OCI-LY7 (cell line): ENCODE measurements at places on chromosomes 16 and 17. TPM values are rescaled to one million over a fixed set of nuclear protein-coding genes. Genes with fewer than 3 reads are reported as not detected.
A peak's percentile ranks its signal among the peaks of the same experiment; 100 is the strongest.

DNA sequence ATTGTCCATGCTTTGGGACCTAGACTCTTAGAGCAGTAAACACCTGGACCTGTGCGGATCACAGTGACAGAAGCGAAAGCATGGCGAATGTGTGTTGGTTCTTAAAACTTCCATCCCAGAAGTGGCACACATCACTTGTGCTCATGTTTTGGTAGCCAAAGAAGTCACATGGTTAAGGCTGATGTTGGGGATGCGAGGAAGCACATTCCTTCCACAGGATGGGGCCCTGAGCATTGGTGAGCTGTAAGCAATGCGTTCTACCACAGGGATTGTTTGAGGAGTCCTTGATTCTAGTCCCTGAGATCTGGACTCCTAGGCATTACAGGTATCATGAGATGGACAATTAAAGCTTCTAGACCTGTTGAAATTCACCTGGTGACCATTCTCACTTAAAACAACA, 375.9 kb downstream of the UTP18 start:
- DNase-seq: no peak

- DNase-seq: no peak
Observed at GRCh38 chr17:6498356-6498755, 54.1 kb downstream of the PIMREG start.

DNA sequence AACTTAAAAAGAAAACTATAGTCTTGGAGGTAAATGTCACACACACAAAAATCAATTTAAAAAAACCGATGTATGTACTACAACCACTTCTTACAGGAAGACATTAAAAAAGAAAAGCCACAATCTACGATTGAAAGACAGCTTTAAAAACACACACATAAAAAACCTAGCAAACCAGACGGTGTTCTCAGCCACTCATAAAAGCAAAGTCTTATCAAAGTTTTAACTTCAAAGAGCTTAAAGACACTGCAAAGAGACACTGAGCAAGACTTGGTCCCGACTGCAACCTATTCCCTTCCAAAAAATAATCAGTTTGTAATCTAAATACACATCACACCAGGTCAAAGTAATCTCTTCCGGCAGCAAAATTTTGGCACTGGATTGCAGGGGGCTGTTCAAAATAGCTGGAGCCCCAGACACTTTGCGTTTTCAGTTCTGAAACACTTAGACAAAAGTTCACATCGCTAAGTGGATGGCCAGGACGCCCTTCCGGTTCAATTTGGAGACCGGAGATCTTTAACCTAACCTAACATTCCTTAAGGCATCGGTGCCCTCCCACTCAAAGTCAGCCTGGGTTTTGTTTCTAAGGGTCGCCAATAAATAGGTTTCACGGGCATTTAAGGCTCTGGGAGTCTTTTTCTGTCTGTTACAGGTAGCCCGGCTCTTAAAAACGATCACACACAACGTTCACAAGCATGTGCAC, 2.6 kb downstream of the ZCCHC14 start:
- no peak for DNase-seq

Gene PRKCB
- total RNA-seq: 44.5 and 51.6 TPM in 2 replicates

GRCh38 chr16:12215277-12216105, 239.0 kb downstream of the SNX29 start:
- peak; percentile 59 for DNase-seq

Gene REXO5
- 38.9 and 50.7 TPM in 2 replicates for total RNA-seq

- DNase-seq: no peak
Observed at GRCh38 chr17:56742601-56743000, 91.1 kb downstream of the C17orf67 start.

DNA sequence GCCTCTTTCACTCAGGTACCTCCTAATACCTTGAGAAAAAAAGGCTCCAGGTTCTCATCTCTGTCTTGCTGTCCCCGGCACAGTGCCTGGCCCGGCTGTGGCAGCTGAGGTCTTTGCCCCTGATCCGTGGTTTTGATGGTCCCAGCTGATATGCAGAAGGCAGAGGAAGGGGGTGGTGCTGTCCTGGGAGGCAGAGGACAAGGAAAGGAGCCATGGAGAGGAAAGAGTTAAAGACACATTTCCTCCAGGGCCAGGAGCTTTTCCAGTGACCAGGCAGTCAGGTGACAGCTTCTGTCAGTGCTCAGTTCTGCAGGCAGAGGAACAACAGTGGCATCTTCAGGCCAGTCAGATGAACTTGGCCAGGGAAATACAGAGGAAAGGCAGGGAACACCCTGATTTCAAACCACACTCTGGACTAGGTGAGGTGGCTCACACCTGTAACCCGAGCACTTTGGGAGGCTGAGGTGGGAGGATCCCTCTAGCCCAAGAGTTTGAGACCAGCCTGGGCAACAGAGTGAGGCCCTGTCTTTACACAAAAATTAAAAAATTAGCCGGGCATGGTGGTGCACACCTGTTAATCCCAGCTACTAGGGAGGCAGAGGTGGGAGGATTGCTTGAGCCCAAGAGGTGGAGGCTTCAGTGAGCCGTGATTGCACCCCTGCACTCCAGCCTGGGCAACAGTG, 3.3 kb upstream of the COG1 start:
- peak; percentile 22 for DNase-seq

- DNase-seq: no peak
Observed at GRCh38 chr16:4184038-4184702, 57.7 kb downstream of the SRL start.
